ENCODE measurements at places on chromosomes 7 and 10. TPM values are rescaled to one million over a fixed set of nuclear protein-coding genes. Genes with fewer than 3 reads are reported as not detected.

Gene FRMD4A
- polyA plus RNA-seq, result 87.2 TPM

Gene CALML5
- not detected for polyA plus RNA-seq

Gene COL26A1
- 28.5 TPM for polyA plus RNA-seq

Gene PTF1A
- not detected for polyA plus RNA-seq

Gene PHF14
- 60.9 TPM for polyA plus RNA-seq

Gene PLEKHA1
- polyA plus RNA-seq, result 98.8 TPM

Gene FMC1
- polyA plus RNA-seq, result 39.4 TPM

Gene PDK4
- 17.8 TPM for polyA plus RNA-seq

Gene HOXA6
- 45.1 TPM for polyA plus RNA-seq

Gene SFRP4
- polyA plus RNA-seq, result 2.4 TPM

Gene TYW1B
- 2.8 TPM for polyA plus RNA-seq

Gene GLI3
- 13.3 TPM for polyA plus RNA-seq

Gene HECW1
- polyA plus RNA-seq, result 8.3 TPM

Gene ENTPD7
- polyA plus RNA-seq, result 20.9 TPM

Gene KDM7A
- 18.2 TPM for polyA plus RNA-seq

Gene LRRC27
- 33.2 TPM for polyA plus RNA-seq

Gene ACBD7
- polyA plus RNA-seq, result 6.6 TPM

Gene OR6B1
- polyA plus RNA-seq, result not detected

Gene TACC2
- 45.2 TPM for polyA plus RNA-seq

Data from renal pelvis (tissue), 12 donors.